ENCODE measurements at places on chromosomes 6 and 20. TPM values are rescaled to one million over a fixed set of nuclear protein-coding genes. Genes with fewer than 3 reads are reported as not detected.

The AVP gene
- total RNA-seq: not detected

GRCh38 chr6:135105710-135106109 is 51.1 kb upstream of the HBS1L start:
- H3K27ac ChIP-seq: no peak overlapping the region
- no peak overlapping the region for H3K4me3 ChIP-seq
- no peaks in the 10 kb centered on the region for H3K36me3 ChIP-seq
- no peaks in the 10 kb centered on the region for H3K4me1 ChIP-seq
- DNase-seq: no peak

- no peaks in the 10 kb centered on the region for H3K27me3 ChIP-seq
- H3K4me3 ChIP-seq: no peak overlapping the region
- no peak for DNase-seq
- no peak overlapping the region for H3K27ac ChIP-seq
Measured at GRCh38 chr6:139288496-139289040, 3.2 kb downstream of the TXLNB start.

GRCh38 chr20:31824554-31825313 is 5.6 kb downstream of the MYLK2 start:
- no peaks in the 10 kb centered on the region for H3K27me3 ChIP-seq
- no peaks in the 10 kb centered on the region for H3K4me1 ChIP-seq
- DNase-seq: no peak
- no peak overlapping the region for H3K4me3 ChIP-seq
- no peak overlapping the region for H3K27ac ChIP-seq

GRCh38 chr6:9307786-9308185 is 872.4 kb upstream of the SLC35B3 start:
- no peak overlapping the region for H3K27ac ChIP-seq
- H3K4me3 ChIP-seq: no peak overlapping the region
- H3K27me3 ChIP-seq: no peaks in the 10 kb centered on the region
- H3K4me1 ChIP-seq: no peaks in the 10 kb centered on the region

- no peak overlapping the region for H3K4me3 ChIP-seq
- H3K27ac ChIP-seq: no peak overlapping the region
- no peaks in the 10 kb centered on the region for H3K4me1 ChIP-seq
- peaks cover 37% of the 10 kb centered on the region for H3K36me3 ChIP-seq
- no peak for DNase-seq
Measured at GRCh38 chr20:57397693-57398108, 6.5 kb downstream of the RBM38 start.

GRCh38 chr6:164072240-164072666 is 657.7 kb downstream of the QKI start:
- DNase-seq: no peak
- H3K4me1 ChIP-seq: no peaks in the 10 kb centered on the region
- no peaks in the 10 kb centered on the region for H3K27me3 ChIP-seq

The KCNS1 gene
- 0.99 TPM for total RNA-seq

GRCh38 chr6:31125586-31126363 is 5.5 kb upstream of the CDSN start:
- no peaks in the 10 kb centered on the region for H3K36me3 ChIP-seq
- H3K4me3 ChIP-seq: no peak overlapping the region
- H3K27me3 ChIP-seq: no peaks in the 10 kb centered on the region
- H3K27ac ChIP-seq: no peak overlapping the region
- H3K4me1 ChIP-seq: no peaks in the 10 kb centered on the region

The MUC21 gene
- total RNA-seq: not detected

The E2F3 gene
- total RNA-seq: 34.7 TPM

- peaks cover 3% of the 10 kb centered on the region for H3K4me1 ChIP-seq
- no peak for DNase-seq
- H3K36me3 ChIP-seq: peaks cover 26% of the 10 kb centered on the region
- H3K27ac ChIP-seq: no peak overlapping the region
Measured at GRCh38 chr6:131893198-131893597, 58.0 kb downstream of the CCN2 start.

The SRSF6 gene
- total RNA-seq: 336 TPM

DNA sequence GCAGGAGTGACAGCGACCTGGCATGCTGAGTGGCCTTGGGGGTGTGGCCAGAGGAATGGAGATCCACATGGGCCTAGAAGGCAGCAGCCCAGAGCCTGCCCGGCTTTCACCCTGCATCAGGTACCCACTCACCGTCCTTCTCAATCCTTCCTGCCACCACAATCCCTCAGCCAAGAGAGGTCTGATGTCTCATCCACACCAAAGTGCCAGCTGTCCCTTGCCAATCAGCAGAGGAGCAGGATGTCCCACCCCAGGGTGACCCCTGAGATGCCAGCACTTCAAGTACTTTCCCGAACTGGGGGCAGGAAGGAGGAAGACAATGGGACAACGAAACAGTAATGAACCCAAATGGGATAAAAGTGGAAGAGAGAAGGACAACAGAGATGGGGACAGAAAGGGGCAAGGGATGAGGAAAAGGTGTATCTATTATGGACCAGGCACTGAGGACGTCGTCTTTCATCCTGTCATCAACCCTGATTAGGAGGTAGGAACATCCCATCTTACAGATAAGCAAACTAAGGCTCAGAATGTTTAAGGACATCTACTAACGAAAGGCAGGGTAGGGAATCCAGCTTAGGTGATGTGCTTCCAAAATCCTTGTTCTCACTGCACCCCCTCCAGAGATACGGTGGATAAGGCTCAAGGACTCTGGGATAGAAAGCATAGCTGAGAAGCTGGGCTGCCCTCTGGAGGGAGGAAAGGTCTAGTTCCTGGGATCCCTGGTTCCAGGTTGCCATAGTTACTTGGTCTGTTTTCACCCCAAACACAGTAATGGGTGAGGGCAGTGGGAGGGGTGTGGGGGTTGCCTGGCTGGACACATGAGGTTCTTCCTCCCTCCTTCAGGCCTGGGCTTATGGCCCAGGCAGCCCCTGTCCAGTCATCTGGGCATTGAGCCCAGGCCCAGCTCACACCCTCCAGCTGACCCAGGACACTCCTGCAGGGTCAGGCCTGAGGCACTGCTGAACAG is 4.5 kb upstream of the TNXB start:
- H3K27me3 ChIP-seq: no peaks in the 10 kb centered on the region
- peak; percentile 78 for DNase-seq
- H3K36me3 ChIP-seq: peaks cover 34% of the 10 kb centered on the region
- no peak overlapping the region for H3K27ac ChIP-seq
- no peaks in the 10 kb centered on the region for H3K4me1 ChIP-seq

DNA sequence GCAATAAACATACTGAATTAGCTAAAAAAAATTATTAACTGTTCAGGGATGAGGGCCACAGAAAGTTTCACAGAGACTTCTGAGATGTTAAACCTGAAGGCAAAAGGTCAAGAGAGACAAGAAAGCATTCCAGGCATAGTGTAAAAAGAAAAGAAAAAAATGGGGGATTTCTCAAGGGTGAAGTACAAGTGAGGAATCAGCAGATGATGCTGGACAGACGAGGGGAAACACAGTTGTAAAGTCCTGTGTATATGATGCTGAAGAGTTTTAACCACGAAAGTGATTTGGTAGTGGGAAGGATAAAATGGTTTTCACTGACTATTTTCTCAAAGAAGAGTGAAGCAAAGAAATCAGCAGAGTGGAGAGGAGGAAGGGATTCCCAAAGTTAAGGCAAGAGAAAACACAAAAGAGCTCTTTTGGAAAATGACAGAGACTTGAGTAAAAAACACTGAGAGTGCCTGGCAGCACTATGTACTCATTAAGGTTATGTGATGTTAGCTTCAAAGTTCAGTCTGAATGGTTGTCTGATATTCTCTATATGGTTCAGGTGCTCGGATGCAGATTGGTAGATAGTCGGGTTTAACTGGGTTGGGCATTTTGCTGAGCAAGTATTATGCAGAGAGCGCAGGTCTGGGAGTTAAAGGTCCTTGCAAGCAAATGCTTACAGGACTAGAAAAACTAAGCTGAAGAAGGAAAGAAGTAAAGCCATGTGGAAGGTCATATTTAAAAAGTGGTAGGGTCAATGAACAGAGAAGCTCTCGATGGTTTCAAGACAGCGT is 16.4 kb downstream of the RAB23 start:
- peaks cover 1% of the 10 kb centered on the region for H3K36me3 ChIP-seq
- H3K4me1 ChIP-seq: no peaks in the 10 kb centered on the region
- H3K4me3 ChIP-seq: no peak overlapping the region
- H3K27ac ChIP-seq: no peak overlapping the region

The NFATC2 gene
- 0.61 TPM for total RNA-seq

DNA sequence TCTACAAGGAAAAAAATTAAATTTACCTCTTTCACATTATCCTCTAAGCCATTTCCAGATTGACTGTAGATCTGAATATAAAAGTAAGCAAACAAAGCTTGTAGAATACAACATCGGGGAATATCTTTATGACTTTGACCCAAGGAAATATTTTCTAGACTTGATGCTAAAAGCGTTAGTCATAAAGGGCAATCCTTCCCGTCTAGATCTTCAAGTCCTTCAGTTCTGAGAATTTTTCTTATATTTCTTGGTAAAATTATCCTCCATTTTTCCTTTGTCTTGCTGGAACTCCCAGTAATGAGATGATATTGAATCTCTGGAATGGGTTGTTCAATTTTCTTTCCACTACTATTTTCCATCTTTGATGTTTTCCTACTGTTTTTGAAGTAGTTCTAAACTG is 77.8 kb upstream of the ZNF184 start:
- no peaks in the 10 kb centered on the region for H3K27me3 ChIP-seq
- DNase-seq: no peak
- no peaks in the 10 kb centered on the region for H3K36me3 ChIP-seq
- no peaks in the 10 kb centered on the region for H3K4me1 ChIP-seq
- H3K27ac ChIP-seq: no peak overlapping the region
- H3K4me3 ChIP-seq: no peak overlapping the region

The RAB44 gene
- total RNA-seq: not detected

The RNF5 gene
- total RNA-seq: 126 TPM

DNA sequence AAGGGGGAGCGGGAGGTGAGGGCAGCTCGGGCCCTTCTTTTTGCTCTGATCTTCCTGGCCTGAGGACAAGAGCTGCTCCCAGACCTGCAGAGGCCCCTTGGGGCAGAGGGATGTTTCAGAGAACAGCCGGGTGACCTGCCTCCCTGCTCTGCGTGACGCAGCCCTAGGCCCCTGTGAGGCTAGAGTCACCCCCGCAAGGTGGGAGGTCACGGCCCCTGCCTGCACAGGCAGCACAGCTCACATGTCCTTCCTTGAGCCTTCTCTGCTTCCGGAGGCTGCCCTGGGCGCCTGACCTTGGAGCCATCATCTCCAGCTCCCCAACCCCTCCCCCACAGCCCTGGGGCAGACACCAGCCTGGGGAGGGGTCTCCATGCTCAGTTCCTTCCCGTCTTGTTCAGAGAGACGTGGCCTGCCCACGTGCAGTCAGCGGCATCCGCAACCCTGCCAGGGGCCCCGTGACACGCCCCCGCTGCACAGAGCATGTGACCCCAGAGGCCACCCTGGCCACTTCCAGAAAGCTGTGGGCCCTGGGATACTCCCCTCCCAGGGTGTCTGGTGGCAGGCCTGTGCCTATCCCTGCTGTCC is at the start of gene BIRC7:
Gene BIRC7, plus strand, starts transcription at position 507 of the 585 bp plus-strand sequence. CDS start 192 bp downstream, outside the sequence.
- H3K27me3 ChIP-seq: no peaks in the 10 kb centered on the region
- H3K36me3 ChIP-seq: no peaks in the 10 kb centered on the region
- peaks cover 2% of the 10 kb centered on the region for H3K4me1 ChIP-seq
- H3K4me3 ChIP-seq: no peak within 1 kb of the TSS
- DNase-seq: no peak

DNA sequence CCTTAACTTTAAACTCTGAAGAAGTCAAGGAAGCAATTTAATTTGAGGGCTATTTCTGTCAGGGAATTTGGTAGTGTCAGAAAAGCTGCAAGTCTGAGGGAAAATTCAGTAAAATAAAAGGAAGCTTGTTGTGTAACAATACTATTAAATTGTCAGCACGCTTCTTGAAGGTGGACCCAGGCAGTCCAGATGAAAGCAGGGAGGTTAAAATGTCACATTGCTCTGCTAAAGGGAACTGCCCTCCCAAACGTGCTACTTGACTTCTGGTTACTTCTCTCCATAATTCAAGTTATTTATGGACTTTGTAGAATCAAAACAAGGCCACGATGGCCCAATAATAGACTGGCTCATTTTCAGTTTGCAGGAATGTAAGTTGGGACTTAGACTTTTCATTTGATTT is 28.2 kb upstream of the ARMC2 start:
- no peak overlapping the region for H3K4me3 ChIP-seq
- no peaks in the 10 kb centered on the region for H3K27me3 ChIP-seq
- H3K27ac ChIP-seq: no peak overlapping the region
- no peaks in the 10 kb centered on the region for H3K4me1 ChIP-seq
- no peaks in the 10 kb centered on the region for H3K36me3 ChIP-seq

The RFX6 gene
- not detected for total RNA-seq

- no peak overlapping the region for H3K4me3 ChIP-seq
- H3K4me1 ChIP-seq: no peaks in the 10 kb centered on the region
- no peak for DNase-seq
Measured at GRCh38 chr6:98498866-98499265, 335.5 kb upstream of the POU3F2 start.

DNA sequence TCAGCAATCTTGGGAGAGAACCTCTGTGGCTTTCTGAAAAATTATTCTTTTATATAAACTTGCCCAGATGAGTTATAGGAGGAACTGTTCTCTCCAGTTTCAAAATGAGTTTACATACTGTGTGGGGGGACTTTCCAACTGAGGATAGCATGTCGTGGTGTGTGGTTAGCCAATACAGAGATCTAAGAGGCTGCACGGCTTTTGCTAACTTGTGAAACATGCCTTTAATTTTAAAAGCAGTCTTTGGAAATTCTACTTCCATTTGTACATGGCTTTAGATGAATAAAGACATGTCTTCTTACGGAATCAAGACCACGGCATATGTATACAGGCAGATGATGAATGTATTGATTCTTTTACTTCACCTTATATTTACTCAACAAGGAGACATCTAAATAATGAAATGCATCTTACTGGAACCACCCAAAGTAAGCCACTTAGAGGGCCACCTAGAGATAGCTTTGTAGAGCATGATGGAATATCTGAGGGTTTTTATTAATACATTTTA is 39.8 kb downstream of the HIVEP1 start:
- H3K27me3 ChIP-seq: no peaks in the 10 kb centered on the region
- no peaks in the 10 kb centered on the region for H3K36me3 ChIP-seq
- no peak overlapping the region for H3K4me3 ChIP-seq
- no peak overlapping the region for H3K27ac ChIP-seq
- DNase-seq: no peak

- H3K27ac ChIP-seq: no peak overlapping the region
- H3K36me3 ChIP-seq: no peaks in the 10 kb centered on the region
- H3K27me3 ChIP-seq: no peaks in the 10 kb centered on the region
- DNase-seq: peak; percentile 26
- H3K4me1 ChIP-seq: no peaks in the 10 kb centered on the region
Measured at GRCh38 chr6:81214414-81215091, 537.9 kb downstream of the TENT5A start.

DNA sequence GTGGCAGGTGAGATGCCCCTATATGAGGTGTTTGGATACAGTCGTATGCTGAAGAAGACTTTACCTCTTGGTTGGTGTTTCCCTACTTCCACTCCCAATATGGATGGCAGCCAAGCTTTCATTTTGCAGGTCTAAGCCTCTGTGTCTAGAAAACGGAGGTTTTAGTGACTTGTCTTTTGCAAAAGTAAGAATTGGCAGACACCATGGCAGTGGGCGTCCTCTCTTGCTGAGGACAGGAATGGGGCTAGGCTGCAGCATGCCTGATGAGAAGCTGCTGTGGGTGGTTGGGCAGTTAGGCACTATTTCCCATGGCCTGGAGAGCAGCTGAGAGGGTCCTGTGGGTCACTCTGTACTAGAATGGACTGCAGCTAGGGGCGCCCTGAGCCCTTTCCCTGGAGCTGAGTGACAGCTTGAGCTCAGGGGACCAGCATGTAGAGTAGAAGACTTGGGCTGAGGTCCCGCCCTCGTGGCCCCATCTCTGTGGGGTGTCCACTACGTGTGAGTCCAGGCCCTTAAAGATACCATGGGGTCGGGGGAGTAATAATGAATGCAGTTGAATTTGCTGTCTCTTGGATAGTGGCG is 127.4 kb downstream of the CDH26 start:
- H3K4me3 ChIP-seq: no peak overlapping the region
- no peaks in the 10 kb centered on the region for H3K4me1 ChIP-seq
- DNase-seq: peak; percentile 61
- no peak overlapping the region for H3K27ac ChIP-seq

The PKIG gene
- total RNA-seq: 23.0 TPM

The CDSN gene
- total RNA-seq: not detected

Measured in H9 (cell line).